ENCODE measurements at places on chromosomes 16 and 17.

- no peak for DNase-seq
Observed at GRCh38 chr16:81014672-81015071, 7.7 kb downstream of the CENPN start.

- no peak for DNase-seq
Observed at GRCh38 chr16:54453871-54454270, 167.3 kb upstream of the IRX3 start.

GRCh38 chr17:13031718-13032350 lies 14.0 kb upstream of the ELAC2 start:
- no peak for DNase-seq

GRCh38 chr16:49563666-49564065 lies 190.1 kb downstream of the C16orf78 start:
- no peak for DNase-seq
